ENCODE measurements at places on chromosomes 3 and 15.

GRCh38 chr3:87792198-87792533, 266.6 kb downstream of the CGGBP1 start:
- DNase-seq: no peak

DNA sequence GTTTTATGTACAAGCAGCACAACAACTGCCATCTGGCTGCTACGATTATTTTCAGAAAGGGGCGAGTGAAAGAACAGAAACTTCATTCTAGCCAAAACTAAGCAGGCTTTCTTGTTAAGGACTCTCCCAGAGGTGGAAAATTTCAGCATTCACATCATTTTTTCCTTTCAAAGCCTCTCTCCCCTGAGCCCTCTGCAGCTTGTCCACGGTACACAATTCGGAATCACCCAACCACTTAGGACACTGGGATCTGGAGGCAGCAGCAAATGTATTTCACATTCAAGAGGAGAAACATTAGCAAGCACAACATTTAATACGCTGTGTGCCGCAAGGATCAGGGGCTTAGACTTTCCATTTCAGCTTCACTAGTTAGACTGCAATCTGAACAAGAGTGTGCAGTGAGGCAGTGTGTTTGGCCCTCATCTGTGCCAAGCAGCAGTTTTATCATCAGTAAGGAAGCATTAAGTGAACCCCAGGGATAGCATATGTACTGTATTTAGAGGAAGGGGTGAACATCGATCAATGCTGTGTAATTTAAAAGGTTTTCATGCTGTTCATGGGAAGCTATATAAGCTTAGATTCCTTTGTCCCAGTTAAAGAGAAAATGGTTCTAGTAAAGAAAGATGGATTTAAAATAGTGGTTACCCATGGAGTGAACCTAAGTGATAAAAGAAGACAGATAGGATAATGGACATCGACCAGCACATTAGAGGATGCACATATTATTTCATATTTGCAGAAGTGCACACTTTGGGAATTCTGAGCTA, 504.9 kb downstream of the TBL1XR1 start:
- no peak for DNase-seq

- DNase-seq: no peak
These were observed 11.6 kb upstream of the SEMA5B start for GRCh38 chr3:123039178-123039577.

DNA sequence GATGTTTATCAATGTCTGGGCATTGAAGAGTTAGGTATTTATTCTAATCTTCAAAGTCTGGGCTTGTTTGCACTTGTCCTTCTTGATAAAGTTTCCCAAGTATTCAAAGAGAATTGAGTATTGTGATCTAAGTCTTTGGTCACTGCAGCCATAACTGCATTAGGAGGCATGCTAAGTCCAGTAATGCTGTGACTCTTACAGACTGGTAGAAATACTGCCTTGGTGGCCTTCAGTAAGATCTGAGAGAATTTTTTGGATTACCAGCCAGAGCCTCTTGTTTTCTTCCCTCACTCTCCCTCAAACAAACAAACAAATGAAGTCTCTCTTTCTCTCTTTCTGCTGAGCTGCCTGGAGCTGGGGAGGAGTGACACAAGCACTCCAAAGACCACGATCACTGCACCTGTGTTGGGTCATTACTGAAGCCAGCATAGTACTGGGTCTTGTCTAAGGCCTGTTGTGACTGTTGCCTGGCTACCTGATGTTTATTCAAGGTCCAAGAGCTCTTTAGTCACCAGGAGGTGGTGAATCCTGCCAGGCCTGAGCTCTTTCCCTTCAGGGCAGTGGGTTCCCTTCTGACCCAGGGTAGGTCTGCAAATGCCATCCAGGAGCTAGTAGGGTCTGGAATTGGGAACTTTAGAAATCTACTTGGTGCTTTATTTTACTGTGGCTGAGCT, 14.8 kb upstream of the RBP2 start:
- no peak for DNase-seq

- no peak for DNase-seq
These were observed 63.8 kb downstream of the GJD2 start for GRCh38 chr15:34691034-34691433.

DNA sequence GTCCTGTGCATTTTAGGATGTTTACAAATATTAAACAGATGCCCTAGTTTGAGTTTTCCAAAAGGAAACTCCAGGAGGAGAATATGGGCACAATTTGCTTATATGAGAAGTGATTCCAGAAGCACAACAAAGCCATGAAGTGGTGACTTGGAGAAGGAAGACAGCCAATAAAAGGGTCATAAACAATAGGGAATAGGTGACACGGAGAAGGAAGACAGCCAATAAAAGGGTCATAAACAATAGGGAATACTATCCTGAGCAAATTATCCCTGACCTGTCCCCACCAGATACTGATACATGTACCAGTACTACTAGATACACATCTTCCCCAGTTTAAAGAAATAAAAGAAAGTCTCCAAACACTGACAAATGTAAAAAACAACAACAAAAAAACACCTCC, 663.6 kb downstream of the GBE1 start:
- no peak for DNase-seq

DNA sequence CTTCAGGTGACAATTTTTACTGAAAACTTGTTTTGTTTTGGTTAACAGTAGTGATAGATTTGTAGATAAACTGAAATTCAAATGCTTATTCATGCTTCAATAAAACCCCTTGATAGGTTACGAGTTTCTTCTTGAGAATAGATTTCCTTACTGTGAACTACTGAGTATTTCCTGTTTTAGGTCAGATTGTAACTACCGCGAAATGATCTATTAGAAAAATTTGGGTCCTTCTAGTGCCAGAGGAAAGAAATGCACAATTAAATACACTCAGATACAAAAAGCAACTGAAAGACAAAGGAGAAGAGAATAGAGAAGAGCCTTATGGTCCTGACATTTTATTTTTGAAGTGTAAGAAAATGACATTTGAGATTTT, 251.7 kb upstream of the TBL1XR1 start:
- no peak for DNase-seq

All from cerebellar nuclear complex (tissue), 1 donor.